ENCODE measurements at places on chromosomes 6 and 20.

DNA sequence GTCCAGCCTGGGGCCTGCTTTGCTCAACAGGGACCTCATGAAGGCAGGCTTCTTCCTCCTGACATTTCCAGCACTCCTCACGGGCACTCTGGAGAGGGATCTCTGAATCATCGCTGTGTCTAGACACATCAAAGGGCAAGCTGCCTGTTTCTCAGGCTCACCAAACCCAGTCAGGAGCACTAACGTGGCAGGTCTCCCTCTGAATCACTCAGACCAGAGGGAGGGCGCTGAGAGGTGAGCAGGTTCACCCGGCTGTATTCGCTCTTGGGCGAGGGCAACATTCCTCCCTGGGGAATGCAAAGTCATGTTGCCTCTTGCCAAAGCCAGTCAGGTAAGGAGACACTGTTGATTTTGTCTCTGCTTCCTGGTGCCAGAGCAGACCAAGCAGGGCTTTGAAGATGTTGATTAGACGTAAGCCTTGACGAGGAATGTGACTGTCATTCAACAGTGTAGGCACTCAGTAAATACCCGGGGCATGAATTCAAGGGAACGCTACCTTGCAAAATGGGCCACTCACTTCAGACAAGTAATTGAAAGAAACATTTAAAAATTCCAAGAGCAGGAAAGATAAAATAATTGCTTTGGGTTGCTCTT, 50.1 kb downstream of the CYP24A1 start:
- no peak for DNase-seq

- peak; percentile 46 for DNase-seq
Observed at GRCh38 chr20:20466341-20466879, 98.5 kb downstream of the INSM1 start.

- no peak for DNase-seq
Observed at GRCh38 chr6:49980898-49981297, 11.5 kb upstream of the DEFB113 start.

- no peak for DNase-seq
Observed at GRCh38 chr6:159819932-159820640, 20.0 kb downstream of the PNLDC1 start.

DNA sequence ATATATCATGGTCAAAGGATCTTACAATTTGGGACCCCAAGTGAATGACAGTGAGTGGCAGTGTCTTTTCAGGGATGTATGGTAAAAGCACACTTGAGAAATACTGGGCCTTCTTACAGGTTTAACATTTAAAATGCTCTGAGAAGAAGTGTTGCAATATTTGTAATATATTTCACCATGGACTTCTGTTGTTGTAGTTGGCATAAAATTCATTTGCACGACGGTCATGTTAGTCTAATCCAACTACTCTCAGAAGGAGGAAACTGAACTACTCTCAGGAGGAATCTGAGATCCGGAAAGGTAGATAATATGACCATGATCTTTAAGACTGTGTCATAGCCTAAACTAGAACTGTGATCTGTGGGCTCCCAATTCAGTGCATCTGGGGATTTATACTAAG, 700.1 kb downstream of the HDGFL1 start:
- DNase-seq = no peak

GRCh38 chr20:50642288-50642803, 49.0 kb downstream of the RIPOR3 start:
- DNase-seq = no peak
